ENCODE measurements at places on chromosomes 3 and 15. TPM values are rescaled to one million over a fixed set of nuclear protein-coding genes. Genes with fewer than 3 reads are reported as not detected.

- no peaks in the 10 kb centered on the region for H3K4me1 ChIP-seq
- H3K27me3 ChIP-seq, result no peaks in the 10 kb centered on the region
- peaks cover 3% of the 10 kb centered on the region for H3K36me3 ChIP-seq
These were observed 31.7 kb upstream of the MAP4 start for GRCh38 chr3:48047841-48048464.

DNA sequence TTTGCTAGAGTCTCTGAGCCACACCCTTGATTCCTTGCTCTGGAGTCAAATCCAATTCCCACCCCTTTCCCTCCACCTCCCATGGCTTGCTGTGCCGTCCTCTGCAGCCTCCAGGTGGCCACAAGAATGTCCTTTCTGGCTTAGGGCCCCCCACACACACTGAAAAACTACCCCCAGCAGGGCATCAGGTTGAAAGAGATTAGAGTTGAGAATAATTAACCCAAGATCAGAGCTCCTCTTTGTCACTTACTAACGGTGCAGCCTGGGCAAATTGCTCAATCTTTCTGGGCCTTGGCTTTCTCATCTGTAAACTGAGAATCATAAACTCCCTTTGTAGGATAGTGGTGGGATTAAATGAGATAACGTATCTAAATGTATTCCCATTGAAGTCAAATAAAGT, 78.5 kb downstream of the MRPL46 start:
- H3K27me3 ChIP-seq, result peaks cover 2% of the 10 kb centered on the region
- no peak for DNase-seq
- no peak overlapping the region for H3K4me3 ChIP-seq
- H3K36me3 ChIP-seq, result no peaks in the 10 kb centered on the region

DNA sequence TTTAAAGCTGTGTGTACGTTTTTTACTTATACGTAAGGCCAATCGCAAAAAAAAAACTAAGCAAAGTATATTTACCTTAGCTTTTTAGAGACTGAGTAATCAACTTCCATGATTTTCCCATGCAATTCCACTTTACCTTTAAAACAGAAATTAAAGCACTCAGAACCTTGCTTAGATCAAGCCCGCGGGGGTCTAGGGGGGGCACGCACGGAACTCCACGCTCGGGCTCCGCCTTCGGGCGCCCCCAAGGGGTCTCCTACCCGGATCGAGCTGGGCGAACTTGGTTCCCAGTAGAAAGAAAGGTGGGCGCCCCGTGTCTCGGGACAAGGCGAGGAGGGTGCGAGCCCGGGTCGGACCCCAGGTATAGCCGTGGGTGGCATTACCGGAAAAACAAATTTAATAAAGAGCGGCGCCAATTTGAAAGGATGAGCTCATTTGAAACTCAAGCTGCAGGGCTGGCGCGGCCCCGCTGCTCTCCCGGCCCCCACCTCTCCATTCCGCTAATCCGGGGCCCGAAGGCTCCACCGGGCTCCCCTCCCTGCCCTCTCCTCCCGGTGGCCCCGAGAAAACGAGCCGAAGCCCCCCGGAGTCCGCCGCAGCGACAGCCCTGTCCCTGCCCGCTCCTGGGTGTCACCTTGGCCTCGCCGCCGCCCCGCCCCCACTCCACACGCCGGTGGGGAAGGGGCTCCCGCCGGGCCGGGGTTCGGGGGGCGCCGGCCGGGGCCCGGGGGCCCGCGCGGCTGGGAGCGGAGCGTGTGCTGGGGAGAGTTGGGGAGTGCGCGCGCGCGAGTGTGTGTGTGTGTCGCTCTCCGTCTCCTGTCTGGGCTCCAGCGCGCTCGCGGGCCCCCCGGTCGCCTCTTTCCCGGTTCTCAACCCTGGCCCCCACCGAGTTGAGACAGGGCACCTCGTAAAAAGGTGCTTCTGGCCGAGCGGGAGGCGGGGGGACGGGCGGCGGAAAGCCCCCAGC, 1.5 kb downstream of the IGF2BP2 start:
- DNase-seq, result peak; percentile 82
- H3K4me3 ChIP-seq, result peak overlapping the region; percentile 68
- H3K36me3 ChIP-seq, result no peaks in the 10 kb centered on the region
- H3K27me3 ChIP-seq, result peaks cover 75% of the 10 kb centered on the region

- no peak overlapping the region for H3K27ac ChIP-seq
- H3K36me3 ChIP-seq, result no peaks in the 10 kb centered on the region
- no peaks in the 10 kb centered on the region for H3K27me3 ChIP-seq
- DNase-seq, result peak; percentile 76
- peaks cover 43% of the 10 kb centered on the region for H3K4me1 ChIP-seq
- H3K4me3 ChIP-seq, result no peak overlapping the region
These were observed 6.3 kb upstream of the ZXDC start for GRCh38 chr3:126481808-126482502.

- H3K27me3 ChIP-seq, result no peaks in the 10 kb centered on the region
- H3K4me1 ChIP-seq, result peaks cover 7% of the 10 kb centered on the region
- H3K27ac ChIP-seq, result peak overlapping the region; percentile 30
- H3K36me3 ChIP-seq, result no peaks in the 10 kb centered on the region
These were observed 18.6 kb downstream of the TMEM266 start for GRCh38 chr15:76078285-76078877.

- peak; percentile 93 for DNase-seq
- H3K27ac ChIP-seq, result peak within 1 kb of the TSS; percentile 72
- peaks cover 9% of the 10 kb centered on the region for H3K36me3 ChIP-seq
- peaks cover 65% of the 10 kb centered on the region for H3K4me1 ChIP-seq
These were observed at the start of gene GCHFR for GRCh38 chr15:40763801-40764628. GCHFR (plus strand) TSS chr15:40764068; CDS start chr15:40764181, 113 bp downstream.

DNA sequence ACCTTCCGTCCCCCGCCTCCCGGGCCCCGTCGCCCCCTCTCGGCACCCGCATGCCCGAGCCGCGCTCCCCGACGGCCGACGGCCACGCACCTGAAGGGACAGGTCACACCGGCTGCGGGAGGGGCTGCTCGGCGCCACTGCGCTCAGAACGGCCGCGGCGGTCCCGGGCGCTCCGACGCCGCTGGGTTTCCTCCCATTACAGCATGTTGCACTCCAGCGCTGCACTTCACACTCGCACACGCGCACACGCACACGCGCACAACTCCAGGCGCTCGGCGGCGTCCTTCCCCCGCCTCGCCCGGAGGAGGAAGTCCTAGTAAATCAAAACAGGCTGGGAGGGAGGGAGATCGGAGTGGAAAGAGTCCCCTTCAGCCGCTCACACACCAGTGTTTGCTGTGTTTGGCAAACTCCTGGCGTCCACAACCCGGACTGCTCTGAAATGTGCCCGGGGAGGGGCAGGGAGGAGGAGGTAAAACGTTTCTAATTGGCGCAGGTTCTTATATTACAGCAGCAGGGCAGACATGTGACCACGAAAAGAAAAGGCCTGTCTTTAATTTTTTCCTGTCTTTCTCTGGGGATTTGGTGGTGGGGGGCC, 76.7 kb upstream of the VGLL4 start:
- peak overlapping the region; percentile 94 for H3K27ac ChIP-seq
- H3K36me3 ChIP-seq, result no peaks in the 10 kb centered on the region
- peak overlapping the region; percentile 86 for H3K4me3 ChIP-seq
- peaks cover 39% of the 10 kb centered on the region for H3K4me1 ChIP-seq
- H3K27me3 ChIP-seq, result no peaks in the 10 kb centered on the region

DNA sequence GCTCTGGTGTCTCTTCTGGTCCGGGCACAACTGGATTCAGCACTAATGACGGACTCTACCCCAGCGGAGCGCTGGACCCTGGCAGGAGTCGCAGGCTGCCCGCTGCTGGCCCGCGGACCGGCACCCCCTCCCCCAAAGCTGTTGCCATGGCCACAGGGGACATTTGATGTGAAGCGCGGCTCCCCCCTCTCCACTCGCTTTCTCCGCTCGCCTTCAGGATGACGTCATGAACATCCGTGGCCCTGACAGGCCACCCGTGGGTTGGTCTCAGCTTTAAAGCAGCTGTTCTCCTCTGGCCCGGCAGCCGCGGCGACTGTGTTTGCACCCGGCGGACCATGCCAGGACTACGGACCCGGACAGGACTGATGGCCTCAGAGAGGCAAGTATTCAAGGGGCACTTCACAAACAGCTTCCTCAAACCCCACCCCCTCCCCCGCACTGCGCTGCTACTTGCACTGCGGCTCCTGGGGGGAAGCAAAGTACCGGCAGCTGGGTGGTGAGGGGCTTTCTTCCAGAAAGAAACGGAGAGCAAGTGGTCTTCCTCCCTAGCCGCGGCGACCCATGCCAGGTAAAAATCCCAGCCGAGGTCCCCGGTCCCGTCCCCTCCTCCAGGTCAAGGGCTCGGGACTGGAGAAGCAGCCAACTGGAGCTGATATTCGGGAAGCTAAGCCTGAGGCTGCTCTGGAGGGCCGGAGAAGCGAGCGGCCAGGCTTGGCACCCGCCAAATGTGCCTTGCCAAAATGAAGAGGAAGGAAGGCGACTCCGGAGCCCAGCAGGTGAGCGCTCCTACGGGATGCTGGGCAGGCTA, 16.6 kb upstream of the AEN start:
- H3K27ac ChIP-seq, result no peak overlapping the region
- H3K4me3 ChIP-seq, result no peak overlapping the region
- no peaks in the 10 kb centered on the region for H3K36me3 ChIP-seq
- H3K27me3 ChIP-seq, result peaks cover 11% of the 10 kb centered on the region
- DNase-seq, result no peak

DNA sequence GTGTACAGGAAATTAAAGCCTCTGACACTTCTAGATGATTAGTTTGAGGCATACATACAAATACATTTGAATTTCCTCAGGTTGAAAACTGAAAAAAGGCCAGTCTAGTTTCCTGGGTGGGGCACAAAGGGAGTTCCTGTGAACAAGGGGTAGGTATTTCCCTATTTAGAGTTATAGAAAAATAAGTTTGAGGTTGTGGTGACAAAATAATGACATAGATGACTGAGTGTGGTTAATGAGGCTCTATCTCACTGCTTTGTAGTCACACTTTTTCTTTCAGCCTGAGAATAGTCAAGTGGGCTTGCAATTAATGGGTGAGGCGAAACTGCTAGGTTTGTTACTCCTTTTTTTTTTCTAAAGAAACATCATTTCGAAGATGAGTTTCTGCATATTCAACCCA, 4.3 kb downstream of the SLCO3A1 start:
- peaks cover 94% of the 10 kb centered on the region for H3K4me1 ChIP-seq
- no peak for DNase-seq
- peak overlapping the region; percentile 99 for H3K27ac ChIP-seq

DNA sequence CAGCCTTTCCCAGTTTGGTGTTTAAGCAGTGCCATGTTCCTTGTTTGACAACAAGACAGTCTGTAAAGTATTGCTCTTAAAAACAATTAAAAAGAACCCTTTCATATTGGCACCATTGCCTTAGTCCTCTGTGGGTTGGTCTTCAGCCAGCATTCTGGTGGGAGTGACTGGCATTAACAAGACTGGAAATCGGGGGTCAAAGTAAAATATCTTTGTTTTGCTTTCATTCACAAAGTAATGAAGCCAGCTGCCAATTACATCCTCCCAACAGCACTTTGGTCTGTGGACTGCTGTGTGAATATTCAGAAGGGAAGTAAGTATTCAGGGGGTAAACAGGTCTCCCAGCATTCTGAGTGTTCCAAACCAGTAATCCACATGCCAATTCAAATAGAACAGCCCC, 8.3 kb upstream of the VILL start:
- peaks cover 38% of the 10 kb centered on the region for H3K36me3 ChIP-seq
- H3K4me3 ChIP-seq, result no peak overlapping the region
- no peak overlapping the region for H3K27ac ChIP-seq
- no peaks in the 10 kb centered on the region for H3K4me1 ChIP-seq
- no peaks in the 10 kb centered on the region for H3K27me3 ChIP-seq

- no peak overlapping the region for H3K27ac ChIP-seq
- no peak for DNase-seq
- no peak overlapping the region for H3K4me3 ChIP-seq
- H3K27me3 ChIP-seq, result no peaks in the 10 kb centered on the region
These were observed 13.3 kb upstream of the HHLA2 start for GRCh38 chr3:108283006-108283405.

DNA sequence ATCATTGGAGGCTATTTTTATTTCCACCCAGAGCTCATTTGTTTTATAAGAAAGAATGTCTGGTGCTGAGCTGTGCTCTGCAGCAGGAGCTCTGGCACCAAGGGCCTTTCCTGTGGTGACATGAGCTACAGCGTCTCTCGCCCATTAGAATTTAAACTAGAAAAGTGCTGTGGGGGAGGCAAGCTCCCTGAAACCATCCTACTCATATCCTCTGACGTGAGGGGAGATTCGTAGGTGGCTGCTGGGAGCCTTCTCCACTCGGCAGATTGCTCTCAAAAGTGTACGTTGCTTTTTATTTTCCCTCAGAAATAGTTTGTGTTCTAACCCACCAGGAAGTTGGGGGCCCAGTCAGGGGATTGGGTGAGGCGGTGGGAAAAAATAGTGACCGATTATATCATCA, 76.3 kb upstream of the ARHGEF3 start:
- H3K4me3 ChIP-seq, result no peak overlapping the region
- no peak for DNase-seq
- no peaks in the 10 kb centered on the region for H3K4me1 ChIP-seq
- no peaks in the 10 kb centered on the region for H3K27me3 ChIP-seq

Gene HMCES
- total RNA-seq, result 30.7 TPM

Gene FAM81A
- total RNA-seq, result 2.5 TPM

Gene XCR1
- 1.4 TPM for total RNA-seq

Gene SMAD3
- 47.5 TPM for total RNA-seq

Gene GPR149
- total RNA-seq, result not detected

Gene PCLAF
- total RNA-seq, result 3.9 TPM

Gene UPK1B
- not detected for total RNA-seq
